Thymus (tissue), 14 donors: ENCODE measurements at places on chromosomes 3 and 15. TPM values are rescaled to one million over a fixed set of nuclear protein-coding genes. Genes with fewer than 3 reads are reported as not detected.

Gene NME9
- polyA plus RNA-seq, result 1.5 TPM

Gene TMEM44
- polyA plus RNA-seq, result 7.1 TPM

Gene CYP1A2
- 0.05 TPM for polyA plus RNA-seq

Gene SCG5
- 3.4 TPM for polyA plus RNA-seq

Gene ANKUB1
- not detected for polyA plus RNA-seq

Gene TJP1
- 11.5 TPM for polyA plus RNA-seq
